HEK293T (cell line): ENCODE measurements at places on chromosomes 3 and 15.

- DNase-seq: no peak
These were observed 285.5 kb upstream of the CFAP20DC start for GRCh38 chr3:59335338-59335737.

- DNase-seq: no peak
These were observed 68.9 kb downstream of the SYN2 start for GRCh38 chr3:12073106-12073505.

DNA sequence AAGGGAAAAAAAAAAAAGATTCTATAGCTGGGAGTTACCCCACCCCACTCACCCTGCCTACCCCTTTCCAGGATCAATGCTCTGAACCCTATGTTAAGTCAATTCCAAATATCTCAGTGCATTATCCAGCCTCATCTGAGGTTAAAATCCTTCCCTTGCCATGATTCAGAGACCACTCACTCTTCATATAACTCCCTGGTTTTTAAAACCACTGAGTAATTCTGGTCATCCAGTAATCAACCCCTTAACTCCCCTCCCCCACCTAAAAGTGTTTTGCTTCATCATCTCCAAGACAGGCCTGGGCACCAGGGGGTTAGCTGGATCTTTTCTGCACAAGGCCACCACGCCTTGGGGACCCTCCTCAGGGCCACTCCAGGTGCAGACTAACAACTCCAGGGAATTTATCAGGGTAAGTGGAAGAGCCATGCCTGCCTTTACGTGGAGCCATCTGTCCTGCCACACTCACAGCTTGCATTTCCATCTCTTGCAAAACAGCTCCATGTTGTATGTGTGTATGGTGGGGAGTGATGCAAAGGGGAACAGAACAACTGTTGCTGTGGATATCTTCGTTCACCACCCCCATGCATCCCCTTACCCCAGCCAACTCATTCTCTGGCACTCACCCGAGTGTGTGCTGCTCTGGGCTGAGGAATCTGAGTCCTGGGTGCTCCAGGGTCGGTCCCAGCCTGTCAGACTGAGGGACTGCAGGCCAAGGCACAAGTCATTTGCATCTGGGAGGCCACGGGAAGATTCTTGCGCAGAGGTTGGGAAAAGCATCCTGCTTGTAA is 30.7 kb upstream of the RPS17 start:
- DNase-seq: no peak

GRCh38 chr3:71838406-71838805 is 53.5 kb upstream of the PROK2 start:
- no peak for DNase-seq

DNA sequence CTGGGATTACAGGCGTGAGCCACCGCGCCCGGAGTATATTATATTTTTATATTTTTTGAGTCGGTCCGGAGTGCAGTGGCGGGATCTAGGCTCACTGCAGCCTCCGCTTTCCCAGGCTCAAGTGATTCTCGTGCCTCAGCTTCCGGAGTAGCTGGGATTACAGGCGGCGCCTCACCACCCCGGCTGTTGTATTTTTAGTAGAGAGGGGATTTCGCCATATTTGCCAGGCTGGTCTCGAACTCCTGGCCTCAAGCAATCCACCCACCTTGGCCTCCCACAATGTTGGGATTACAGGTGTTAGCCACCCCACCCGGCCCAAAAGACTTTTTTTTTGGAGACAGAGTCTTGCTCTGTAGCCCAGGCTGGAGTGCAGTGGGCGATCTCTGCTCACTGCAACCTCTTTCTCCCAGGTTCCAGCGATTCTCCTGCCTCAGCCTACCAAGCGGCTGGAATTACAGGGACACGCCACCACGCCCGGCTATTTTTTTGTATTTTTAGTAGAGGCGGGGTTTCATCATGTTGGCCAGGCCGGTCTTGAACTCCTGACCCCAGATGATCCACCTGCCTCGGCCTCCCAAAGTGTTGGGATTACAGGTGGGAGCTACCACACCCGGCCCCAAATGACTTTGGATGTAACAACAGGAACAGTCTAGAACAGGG is 1.0 kb downstream of the ZNF589 start:
- no peak for DNase-seq

GRCh38 chr15:69712991-69713390 is 260.4 kb downstream of the RPLP1 start:
- DNase-seq: no peak

- no peak for DNase-seq
These were observed 24.1 kb downstream of the KAT2B start for GRCh38 chr3:20064387-20064786.

DNA sequence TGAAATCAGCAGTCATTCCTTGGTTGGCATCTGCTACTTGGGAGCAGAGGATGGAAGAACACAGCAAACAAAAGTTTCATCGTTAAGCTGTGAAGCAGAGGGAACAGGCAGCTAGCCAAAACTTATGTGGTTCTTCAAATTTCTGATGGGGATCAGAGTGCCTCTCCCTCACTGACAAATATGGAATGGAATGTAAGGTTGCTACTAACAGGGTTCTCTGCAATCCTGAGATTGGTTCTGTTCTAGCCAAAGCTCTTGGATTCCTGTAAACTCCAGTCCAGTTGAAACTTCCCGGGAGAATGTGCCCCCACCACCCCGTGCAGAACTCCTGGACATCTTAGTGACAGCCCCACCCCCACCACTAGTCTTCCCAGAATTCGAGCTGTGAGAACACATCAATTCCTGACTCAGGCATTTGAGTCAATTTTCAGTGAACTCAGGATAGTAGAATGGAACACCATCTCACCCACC is 55.9 kb upstream of the PHLDB2 start:
- DNase-seq: no peak

- no peak for DNase-seq
These were observed 72.1 kb downstream of the TMEM212 start for GRCh38 chr3:171915275-171915674.

GRCh38 chr3:188170461-188171459 is 16.8 kb downstream of the LPP start:
- DNase-seq: no peak

DNA sequence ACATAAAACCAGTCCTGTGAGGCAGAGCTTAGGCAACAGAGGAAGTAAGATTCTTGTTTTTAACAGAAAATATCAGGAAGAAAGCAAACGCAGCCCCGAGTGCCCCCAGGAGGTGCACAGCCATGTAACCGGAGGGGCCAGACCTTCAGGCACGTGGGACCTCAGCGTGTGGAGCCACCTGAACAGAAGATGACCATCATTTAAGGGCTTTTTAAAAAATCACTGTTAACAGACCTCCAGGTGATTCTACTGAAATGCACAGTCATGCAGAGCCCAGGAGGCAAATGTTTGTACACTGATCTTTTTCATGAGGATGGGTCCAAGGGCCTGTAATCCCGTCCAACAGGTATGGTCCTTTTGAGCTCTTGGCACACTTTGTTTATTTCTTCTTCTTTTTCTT is 38.8 kb downstream of the SPG21 start:
- no peak for DNase-seq

DNA sequence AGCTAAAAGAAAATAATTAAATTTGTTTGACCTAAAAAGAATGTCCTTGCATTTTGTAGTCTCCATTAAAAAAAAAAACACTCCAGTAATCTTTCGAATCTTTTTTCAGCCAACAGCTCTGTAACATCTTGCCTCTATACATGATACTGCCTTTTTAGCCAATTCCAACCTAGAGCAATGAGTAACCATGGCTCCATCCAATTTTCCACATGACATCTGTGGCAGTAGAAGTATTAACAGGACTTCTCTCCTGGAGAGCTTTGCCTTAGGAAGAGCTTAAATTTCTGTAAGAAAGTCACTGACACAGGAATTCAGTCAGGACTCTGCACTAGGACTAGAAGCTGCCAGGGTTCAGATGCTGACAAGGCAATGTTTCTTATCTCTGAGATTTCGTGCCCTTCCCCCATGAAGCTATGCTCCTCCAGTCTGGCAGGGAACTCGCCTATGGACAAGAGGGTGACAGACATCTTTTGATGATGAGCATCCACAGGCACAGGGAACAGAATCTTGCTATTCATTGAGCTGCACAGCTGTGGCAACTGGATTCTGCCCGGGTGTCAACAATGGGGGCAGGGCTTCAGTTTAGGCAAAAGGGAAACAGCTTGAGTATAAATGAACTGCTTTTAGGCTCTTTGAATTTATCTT is 81.8 kb downstream of the ALCAM start:
- no peak for DNase-seq

DNA sequence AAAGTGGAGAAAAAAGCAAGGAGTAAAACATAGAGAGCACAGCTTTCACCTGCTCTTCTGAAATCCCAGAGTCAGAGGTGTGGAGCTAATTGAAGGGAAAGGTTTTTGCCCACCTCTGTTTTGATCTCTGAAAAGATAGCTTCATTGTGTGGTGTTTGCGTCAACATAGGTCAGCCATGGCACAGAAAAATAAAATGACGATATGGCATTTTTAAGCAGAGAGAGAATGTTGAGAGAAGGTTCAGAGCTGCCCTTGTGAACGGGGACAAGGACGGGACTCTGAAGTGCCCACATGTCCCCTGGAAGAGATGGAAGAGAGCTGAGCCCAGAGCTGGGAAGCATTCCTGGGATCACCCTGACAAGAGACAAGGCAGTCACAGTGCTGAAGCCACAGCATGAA is 249.4 kb upstream of the PLSCR5 start:
- no peak for DNase-seq

- DNase-seq: no peak
These were observed 319.1 kb upstream of the TBL1XR1 start for GRCh38 chr3:177516158-177517011.

- DNase-seq: peak; percentile 59
These were observed 84.2 kb upstream of the ABHD2 start for GRCh38 chr15:89003865-89004725.

- peak; percentile 66 for DNase-seq
These were observed 60.5 kb downstream of the GLDN start for GRCh38 chr15:51401872-51402517.

- peak; percentile 46 for DNase-seq
These were observed at the start of gene MAP1A for GRCh38 chr15:43517354-43518196. MAP1A (plus strand) TSS chr15:43517608; CDS start chr15:43521474, 3,866 bp downstream.

GRCh38 chr3:14430053-14430452 is 27.6 kb downstream of the SLC6A6 start:
- DNase-seq: no peak

- no peak for DNase-seq
These were observed 16.7 kb upstream of the PPP1R2 start for GRCh38 chr3:195559723-195560409.

- no peak for DNase-seq
These were observed 5.8 kb downstream of the TTC21A start for GRCh38 chr3:39113291-39113690.

GRCh38 chr3:188353426-188353825 is 199.5 kb downstream of the LPP start:
- no peak for DNase-seq

GRCh38 chr3:194514626-194515025 is 27.8 kb upstream of the ATP13A3 start:
- no peak for DNase-seq

- DNase-seq: no peak
These were observed 65.8 kb downstream of the MB21D2 start for GRCh38 chr3:192851821-192852372.
